Activated CD4-positive, CD25-positive, alpha-beta regulatory T cell treated with anti-CD3 and anti-CD28 coated beads, Interleukin-2, amount 50 U/mL, for 16 hours (primary cell): ENCODE measurements at places on chromosomes 1 and 21.

GRCh38 chr1:59751801-59752200 lies 62.9 kb upstream of the HOOK1 start:
- DNase-seq: no peak

DNA sequence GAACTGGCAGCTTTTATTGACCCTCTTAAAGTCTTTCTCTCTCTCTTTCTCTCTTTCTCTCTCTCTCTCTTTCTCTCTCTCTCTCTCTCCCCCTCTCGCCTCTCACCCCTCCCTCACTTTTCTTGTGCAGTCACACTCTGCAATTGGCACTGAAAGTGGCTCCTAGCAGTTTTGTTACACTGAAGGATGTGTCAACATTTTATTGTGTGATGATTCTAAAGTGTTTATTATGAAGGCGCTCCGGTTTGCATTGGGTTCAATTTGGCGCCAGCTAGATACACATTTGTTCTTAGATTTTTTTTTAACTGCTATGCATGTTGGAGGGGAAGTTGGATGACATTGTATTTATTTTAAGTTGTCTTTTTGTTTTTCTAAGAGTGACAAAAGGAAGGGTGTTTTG lies 64.0 kb upstream of the CHRM3 start:
- no peak for DNase-seq

- no peak for DNase-seq
These were observed 334.2 kb upstream of the SNX7 start for GRCh38 chr1:98327220-98327861.

GRCh38 chr1:204112876-204113730 lies 38.7 kb downstream of the ETNK2 start:
- no peak for DNase-seq

DNA sequence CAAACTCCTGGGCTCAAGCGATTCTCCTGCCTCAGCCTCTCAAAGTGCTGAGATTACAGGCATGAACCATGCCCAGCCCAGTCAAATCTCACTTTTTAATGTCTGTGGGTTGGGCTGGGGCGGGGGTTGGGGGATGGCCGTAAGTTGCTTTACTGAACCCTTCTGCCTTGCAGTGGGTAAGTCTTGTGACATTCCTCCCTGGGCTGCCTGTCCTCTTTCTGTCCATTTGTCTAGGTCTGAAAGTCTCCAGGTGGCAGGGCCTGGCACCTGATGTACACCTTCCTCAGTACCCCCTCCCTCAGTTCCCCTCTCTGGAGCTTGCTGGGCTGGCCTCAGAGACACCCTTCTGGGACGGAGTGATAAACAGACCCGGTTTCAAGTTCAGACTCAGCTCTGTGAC lies 13.3 kb downstream of the ZNF362 start:
- DNase-seq: no peak
